ENCODE measurements at places on chromosomes 12 and 14.

- DNase-seq = no peak
These were observed 70.2 kb upstream of the TCL1A start for GRCh38 chr14:95784137-95784536.

GRCh38 chr14:88380405-88380804 is 5.1 kb upstream of the SPATA7 start:
- DNase-seq = no peak

- no peak for DNase-seq
These were observed 41.1 kb downstream of the ACSM4 start for GRCh38 chr12:7344833-7345606.

DNA sequence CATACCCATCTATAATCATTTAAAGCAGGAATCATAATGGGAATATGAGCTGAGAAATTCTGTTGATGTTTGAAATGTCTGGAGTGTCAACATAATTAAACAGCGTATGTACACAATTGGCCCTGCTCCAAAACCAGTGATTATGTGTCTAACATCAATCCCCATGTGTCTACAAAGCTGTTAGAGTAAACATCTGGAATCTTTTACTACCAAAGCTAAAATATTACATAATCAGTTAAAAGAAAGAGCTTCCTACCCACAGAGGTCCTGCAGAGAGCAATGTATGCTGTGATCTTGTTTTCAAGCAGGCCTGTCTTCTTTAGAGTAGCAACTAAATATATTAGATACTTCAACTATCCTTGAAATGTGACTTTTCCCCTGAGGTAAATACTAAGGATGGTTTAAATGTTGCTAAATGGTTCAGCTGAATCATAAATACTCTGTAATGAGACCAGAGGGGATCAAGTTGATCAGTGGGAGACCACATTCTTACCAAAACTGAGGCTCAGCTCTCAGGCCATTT is 74.3 kb downstream of the RASSF8 start:
- no peak for DNase-seq

- no peak for DNase-seq
These were observed 17.9 kb upstream of the RCOR1 start for GRCh38 chr14:102574281-102575159.

DNA sequence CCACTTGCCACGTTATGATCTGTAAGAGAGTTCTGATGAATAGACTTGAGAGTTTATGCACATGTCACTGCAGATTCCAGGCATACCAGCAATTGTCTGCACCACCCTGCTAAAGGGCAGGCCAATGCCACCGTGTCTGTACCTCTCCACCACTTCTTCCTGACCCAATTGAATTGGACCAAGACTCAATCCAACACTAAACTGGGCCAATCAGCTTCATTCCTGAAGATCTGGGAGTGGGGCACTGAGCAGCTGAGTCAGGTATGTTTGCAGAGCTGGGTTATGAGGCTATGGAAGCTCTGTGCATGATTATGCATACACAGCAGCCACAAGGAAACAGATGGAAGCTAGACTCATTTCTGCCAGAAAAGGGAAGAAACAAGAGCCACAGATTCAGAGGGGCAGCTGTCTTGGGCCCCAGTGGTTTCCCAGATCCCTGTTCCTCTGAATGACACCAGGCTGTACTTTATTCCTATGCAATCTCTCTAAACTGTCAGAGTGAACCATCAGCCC is 28.0 kb downstream of the DAO start:
- DNase-seq = no peak

- no peak for DNase-seq
These were observed 434.1 kb upstream of the OR4E1 start for GRCh38 chr14:22107753-22108152.

GRCh38 chr12:116765271-116765670 is 27.2 kb downstream of the RNFT2 start:
- no peak for DNase-seq

- no peak for DNase-seq
These were observed 25.1 kb downstream of the SYNJ2BP start for GRCh38 chr14:70391493-70392391.

DNA sequence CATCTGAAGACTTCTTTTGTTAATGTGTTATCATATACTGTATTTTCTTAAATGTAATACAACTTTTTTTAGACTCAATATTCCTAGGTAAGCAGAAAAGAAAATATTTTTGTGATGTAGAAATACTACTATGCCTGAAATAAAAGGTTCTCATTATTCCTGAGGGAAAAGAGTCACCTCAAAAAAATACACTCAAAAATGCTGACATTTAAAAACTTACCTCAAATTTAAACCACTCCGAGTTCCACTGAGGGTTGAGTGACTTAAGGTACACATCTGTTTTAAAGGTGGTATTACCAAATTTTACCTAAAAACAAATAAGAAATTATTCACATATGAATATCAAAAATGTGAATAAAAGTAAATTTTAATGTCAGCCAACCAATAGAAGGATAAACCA is 9.3 kb downstream of the C2CD5 start:
- no peak for DNase-seq

GRCh38 chr14:75107186-75107585 is 19.7 kb downstream of the NEK9 start:
- no peak for DNase-seq

DNA sequence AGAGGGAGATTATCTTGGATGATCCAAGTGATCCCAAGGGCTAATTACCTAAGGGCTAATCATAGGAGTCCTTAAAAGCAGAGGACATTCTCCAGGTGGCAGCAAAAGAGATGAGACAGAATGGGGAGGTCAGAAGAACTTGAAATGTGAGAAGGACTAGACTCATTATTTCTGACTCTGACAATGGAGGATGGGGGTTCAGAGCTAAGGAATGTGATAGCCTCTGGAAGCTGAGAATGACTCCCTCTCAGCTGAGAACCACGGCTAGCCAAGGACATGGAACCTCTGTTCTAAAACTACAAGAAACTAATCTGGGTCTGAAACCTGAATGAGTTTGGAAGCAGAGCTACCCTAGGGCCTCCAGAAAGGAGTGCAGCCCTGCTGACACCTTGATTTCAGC is 35.6 kb upstream of the ANKS1B start:
- DNase-seq = no peak

- DNase-seq = peak; percentile 60
These were observed 42.1 kb upstream of the CHGA start for GRCh38 chr14:92880851-92881250.

- DNase-seq = no peak
These were observed 65.2 kb downstream of the PPP2R5E start for GRCh38 chr14:63478010-63478409.

DNA sequence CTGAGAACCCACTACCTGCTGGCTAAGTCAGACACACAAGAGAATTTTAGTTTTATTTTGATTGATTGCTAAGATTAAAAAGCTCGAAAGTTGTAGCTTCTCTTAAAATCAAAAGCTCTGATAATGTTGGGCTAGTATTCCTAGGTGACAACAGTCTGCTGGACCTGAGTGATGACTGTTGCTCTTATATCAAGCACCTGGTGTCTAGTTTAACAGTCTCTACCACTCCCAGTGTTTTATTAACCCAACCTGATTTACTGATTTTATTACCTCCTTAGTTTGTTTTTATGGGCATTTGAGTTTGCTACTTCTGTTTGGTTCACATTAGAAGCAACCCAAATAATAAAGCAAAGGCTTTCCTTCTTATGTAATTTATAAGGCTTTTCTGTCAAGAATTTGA is 41.8 kb downstream of the ATP6V1D start:
- DNase-seq = no peak

GRCh38 chr14:100201701-100202100 is 37.2 kb upstream of the YY1 start:
- DNase-seq = no peak

DNA sequence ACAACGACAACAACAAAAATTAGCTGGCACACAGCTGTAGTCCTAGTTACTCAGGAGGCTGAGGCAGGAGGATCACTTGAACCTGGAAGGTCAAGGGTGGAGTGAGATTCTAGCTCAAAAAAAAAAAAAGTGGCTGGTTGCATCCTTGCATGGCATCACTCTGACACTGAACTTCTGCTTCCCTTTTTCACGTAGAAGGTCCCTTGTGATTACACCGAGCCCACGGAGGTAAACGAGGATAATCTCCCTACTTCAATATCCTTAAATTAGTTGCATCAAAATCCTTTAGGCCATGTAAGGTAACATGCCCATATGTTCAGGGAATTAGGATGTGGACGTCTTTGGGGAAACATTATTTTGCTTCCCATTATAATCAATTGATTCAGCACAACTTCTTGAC is 4.0 kb upstream of the PPP4R4 start:
- DNase-seq = no peak

- DNase-seq = no peak
These were observed 255.2 kb upstream of the SFSWAP start for GRCh38 chr12:131455581-131456110.

DNA sequence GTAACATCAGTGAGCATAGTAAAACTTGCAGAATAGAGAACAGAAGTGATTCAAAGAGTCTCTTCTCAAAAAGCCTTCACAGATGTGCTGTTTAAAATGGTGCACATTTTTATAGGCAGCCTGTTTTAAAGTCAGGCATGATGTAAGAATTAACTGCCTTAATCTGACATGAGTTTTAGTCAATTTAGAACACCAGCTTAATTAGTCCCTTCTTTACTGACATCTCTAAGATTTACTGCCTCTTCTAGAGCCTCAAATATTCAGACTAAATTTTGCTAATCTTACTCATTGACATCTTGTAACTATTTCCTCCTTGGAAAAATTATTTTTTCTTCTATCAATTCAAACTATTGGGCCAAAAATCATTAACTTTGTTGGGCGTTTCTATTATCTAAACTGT is 782.5 kb downstream of the C12orf50 start:
- DNase-seq = no peak

GRCh38 chr12:32197421-32197820 is 90.8 kb downstream of the BICD1 start:
- DNase-seq = no peak

DNA sequence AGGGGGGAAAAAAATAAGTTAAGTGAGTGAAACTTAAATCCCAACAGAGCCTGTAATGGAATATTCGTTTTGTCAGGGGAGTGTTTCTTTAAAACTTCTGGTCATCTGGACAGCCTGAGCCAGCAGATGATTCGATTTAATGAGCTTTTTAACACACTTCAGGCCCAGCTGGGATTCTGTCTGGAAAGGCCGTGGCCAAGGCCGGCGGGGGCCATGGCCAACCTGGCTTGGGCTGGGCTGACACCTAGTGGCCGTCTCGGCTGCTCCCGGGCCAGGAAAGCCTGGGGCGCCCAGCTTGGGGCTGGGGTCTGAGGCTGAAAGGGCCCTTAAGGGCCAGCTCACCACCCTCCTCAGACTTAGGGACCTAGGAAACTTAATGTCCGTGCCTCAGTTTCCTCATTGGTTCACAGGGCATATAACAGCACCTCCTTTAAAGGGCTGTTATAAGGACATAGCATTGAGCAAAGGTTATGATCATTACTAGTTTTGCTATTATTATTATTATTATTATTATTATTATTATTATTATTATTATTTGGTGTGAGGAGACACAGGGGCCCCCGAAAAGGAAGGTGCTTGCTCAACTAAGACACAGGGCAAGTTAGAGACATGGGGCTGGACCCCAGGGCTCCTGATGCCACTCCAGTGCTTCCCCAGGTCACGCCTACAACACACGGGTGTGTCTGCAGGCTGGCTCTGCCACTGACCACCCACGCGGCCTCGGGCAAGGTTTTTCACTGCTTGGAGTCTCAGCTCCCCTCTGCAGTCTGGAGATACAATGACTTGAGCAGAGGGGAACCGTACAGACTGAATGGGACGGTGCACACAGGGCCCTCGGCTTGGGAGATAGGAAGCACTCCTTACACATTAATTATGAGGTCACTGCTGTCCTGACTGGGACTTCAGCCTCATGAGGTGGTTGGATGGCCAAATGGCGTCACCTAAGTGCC is 84.0 kb downstream of the SYNE3 start:
- peak; percentile 14 for DNase-seq

- DNase-seq = no peak
These were observed 194.8 kb upstream of the C14orf180 start for GRCh38 chr14:104384776-104385071.

DNA sequence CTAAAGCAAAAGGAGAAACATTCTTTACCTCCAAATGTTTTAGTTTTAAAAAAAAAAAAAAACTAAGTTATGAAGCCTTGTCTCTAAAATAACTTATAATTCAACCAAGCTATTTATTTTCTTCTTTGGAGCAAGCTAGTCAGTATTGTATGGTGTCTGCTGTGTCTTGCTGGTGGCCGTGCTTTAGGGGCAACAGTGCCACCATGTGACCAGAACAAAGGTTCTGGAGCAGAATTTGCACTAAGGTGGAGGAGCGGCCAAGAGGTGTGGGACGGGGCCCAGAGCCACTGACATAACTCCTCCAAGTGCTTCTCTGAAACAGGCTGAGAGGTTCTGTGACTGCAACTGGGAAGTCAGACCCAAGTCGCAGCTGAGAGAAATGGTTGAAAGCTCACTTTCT is 4.5 kb downstream of the FICD start:
- DNase-seq = no peak

DNA sequence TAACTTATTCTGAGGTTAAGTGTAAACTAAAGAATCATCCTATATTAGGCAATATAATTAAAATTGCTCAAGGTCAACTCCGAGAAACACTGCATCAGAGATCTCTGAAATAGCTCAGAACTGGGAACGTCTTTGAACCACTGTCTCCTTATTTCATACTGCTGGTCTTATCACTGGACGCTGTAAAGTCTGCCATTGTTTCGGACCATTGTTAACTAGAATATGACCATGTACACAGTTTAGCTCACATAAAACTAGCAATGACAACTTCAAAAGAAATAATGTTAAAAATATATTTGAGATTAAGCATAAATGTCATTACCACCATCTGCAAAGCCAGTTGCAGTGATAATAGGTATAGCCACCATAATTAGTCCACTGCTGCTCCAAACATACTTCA is 2.9 kb downstream of the ABCD2 start:
- no peak for DNase-seq

GRCh38 chr12:14691560-14691959 is 4.8 kb downstream of the GUCY2C start:
- peak; percentile 14 for DNase-seq

GRCh38 chr14:21068521-21069387 is 1.4 kb upstream of the ARHGEF40 start:
- peak; percentile 85 for DNase-seq

- DNase-seq = no peak
These were observed 24.0 kb upstream of the SLC8A3 start for GRCh38 chr14:70212752-70213151.

DNA sequence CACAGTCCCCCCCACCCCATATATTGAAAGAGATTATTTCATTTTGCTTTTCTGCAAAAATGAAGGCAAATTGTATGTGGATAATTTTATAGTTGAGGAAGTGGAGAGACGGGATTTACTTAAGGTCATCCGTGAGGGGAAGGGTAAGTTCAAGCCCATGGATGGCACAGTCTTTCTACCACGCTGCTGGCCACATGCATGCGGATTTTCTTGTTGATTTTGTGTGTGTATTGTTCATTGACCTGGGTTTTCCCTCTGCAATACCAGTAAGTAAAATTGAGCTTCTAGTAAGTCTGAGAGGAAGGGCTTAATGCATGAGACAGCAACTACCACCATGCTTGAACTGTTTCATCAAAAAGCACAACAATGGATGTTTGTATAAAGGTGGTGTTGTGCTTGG is 35.1 kb downstream of the ACACB start:
- no peak for DNase-seq
